ENCODE measurements at places on chromosomes 12 and 14.

DNA sequence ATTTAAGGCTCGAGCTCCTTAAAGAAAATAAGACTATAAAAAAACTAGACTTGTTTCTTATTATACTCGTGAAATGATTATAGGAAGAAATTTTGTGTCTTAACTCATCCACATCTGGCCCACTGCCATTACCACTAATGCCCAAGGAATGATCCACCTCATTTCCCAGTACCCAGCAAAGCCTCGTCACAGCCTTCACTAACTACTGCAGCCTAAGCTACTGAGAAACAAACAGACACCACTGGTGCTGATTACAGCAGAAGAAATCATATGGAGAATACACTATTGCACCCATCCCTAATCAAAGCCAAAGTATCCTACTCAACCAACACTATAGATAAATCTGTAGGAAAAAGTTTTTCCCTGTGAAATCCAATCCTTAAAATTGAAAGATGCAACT lies 205.3 kb upstream of the NAV3 start:
- DNase-seq, result no peak
- no peaks in the 10 kb centered on the region for H3K27me3 ChIP-seq
- H3K4me3 ChIP-seq, result no peak overlapping the region
- H3K36me3 ChIP-seq, result no peaks in the 10 kb centered on the region

DNA sequence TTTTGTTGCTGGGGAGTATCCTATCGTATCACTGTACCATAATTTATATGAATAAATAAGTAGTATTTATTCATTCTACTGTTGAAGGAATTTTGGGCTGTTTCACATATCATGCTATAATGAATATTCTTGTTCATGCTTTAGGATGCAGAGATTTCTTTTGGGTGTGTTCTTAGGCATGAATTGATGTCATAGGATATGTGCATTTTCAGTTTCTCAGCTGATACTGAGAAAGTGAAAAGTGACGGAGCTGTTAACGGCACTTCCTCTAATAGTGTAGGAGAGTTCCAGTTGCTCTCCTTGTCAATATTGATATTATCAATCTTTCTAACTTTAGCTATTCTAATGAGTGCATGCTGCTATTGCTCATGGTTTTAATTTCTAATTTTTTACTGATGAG lies 23.2 kb upstream of the SDR39U1 start:
- no peaks in the 10 kb centered on the region for H3K4me1 ChIP-seq
- H3K27ac ChIP-seq, result no peak overlapping the region
- H3K4me3 ChIP-seq, result no peak overlapping the region
- H3K27me3 ChIP-seq, result no peaks in the 10 kb centered on the region
- H3K36me3 ChIP-seq, result no peaks in the 10 kb centered on the region

GRCh38 chr12:129211862-129212630 lies 358.8 kb downstream of the GLT1D1 start:
- H3K27me3 ChIP-seq, result no peaks in the 10 kb centered on the region
- H3K4me3 ChIP-seq, result no peak overlapping the region
- no peaks in the 10 kb centered on the region for H3K4me1 ChIP-seq
- no peak for DNase-seq
- peak overlapping the region; percentile 53 for H3K27ac ChIP-seq

GRCh38 chr14:67618617-67619063 lies 1.1 kb upstream of the ARG2 start:
- no peak for DNase-seq
- no peaks in the 10 kb centered on the region for H3K36me3 ChIP-seq
- H3K4me3 ChIP-seq, result no peak overlapping the region
- peaks cover 12% of the 10 kb centered on the region for H3K4me1 ChIP-seq
- no peaks in the 10 kb centered on the region for H3K27me3 ChIP-seq
- H3K27ac ChIP-seq, result peak overlapping the region; percentile 82

GRCh38 chr14:52650774-52651173 lies 44.6 kb downstream of the ERO1A start:
- H3K4me1 ChIP-seq, result no peaks in the 10 kb centered on the region
- peaks cover 17% of the 10 kb centered on the region for H3K36me3 ChIP-seq
- no peak overlapping the region for H3K27ac ChIP-seq

GRCh38 chr12:63467951-63468350 lies 200.3 kb downstream of the DPY19L2 start:
- H3K36me3 ChIP-seq, result no peaks in the 10 kb centered on the region
- H3K27me3 ChIP-seq, result no peaks in the 10 kb centered on the region
- no peak overlapping the region for H3K27ac ChIP-seq
